ENCODE measurements at places on chromosomes 7 and 10. TPM values are rescaled to one million over a fixed set of nuclear protein-coding genes. Genes with fewer than 3 reads are reported as not detected.

DNA sequence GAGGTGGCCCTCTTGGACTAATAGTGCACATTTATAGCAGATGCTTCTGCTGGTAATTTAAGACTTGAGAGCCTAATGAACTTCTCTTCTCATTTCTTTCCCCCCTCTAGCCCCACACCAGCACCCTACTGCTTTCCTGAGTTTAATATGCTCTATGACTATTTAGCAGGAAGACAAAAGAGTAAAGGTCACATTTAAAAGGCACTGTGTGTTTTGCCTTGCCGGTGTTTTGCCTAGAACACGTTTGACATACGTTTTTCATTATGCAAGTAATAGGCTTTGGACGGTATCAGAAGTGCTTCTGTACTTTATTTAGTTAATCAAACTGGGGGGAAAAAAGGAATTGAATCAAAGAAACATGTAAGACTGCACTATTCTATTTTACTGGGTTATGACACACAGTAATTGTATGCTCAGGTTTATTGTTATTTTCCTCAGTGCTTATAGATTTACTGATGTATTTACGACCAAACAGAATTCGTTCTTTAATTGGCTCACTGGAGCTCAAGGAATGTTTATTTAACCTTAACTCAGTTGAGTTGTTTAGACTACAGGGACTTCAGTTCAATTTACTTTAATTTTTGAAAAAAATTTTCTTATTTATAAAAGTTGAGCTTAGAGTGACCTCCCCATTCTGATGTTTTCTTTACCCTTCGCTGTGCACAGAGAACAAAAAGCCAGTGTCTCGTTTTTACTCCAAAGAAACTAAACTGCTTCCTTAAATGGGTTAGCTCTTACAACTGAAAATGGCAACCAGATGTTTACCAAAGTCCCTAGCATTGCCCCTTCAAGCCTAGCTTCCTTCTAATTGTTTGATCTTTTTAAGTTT, 35.4 kb downstream of the CPED1 start:
- DNase-seq = no peak

DNA sequence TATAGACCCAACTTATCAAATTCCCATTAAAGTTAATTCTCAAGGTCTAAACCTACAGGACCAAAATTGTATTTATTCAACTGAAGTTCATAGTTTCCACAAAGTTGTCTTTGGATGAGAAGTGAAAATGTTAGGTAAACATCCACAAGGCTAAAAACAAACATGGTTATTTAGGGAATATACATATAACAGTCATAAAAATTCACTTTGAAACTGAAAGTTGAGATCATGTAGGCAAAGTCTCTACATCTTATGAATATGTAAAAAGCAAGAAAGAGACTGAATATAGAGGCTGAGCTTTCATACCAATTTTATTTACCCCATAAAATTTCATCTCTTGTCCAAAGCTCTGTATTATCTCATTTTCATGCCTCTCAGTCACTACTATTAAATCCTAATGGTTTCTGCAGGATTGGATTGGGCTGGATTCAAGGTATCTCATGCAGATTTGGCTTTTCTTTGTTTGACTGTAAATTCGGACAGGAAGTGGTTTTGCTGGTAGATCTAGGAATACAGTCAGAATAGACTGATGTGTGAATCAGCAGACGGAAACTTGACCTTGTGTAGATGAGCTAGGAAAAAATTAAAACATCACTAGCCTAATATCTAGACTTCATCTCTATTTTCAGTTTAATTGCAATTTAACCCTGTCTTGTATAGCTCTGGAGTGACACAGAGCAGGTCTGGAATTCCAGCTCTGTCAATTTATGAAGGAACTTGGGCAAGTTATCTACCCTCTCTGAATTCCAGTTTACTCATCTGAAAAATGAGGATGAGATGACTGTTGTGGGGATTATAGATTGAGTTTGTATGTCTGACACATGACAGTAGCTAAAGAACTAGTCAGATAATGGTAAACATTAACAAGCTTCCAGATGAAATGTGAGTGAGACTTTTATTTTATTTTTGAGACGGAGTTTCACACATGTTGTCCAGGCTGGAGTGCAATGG, 27.3 kb upstream of the SKAP2 start:
- no peak for DNase-seq

DNA sequence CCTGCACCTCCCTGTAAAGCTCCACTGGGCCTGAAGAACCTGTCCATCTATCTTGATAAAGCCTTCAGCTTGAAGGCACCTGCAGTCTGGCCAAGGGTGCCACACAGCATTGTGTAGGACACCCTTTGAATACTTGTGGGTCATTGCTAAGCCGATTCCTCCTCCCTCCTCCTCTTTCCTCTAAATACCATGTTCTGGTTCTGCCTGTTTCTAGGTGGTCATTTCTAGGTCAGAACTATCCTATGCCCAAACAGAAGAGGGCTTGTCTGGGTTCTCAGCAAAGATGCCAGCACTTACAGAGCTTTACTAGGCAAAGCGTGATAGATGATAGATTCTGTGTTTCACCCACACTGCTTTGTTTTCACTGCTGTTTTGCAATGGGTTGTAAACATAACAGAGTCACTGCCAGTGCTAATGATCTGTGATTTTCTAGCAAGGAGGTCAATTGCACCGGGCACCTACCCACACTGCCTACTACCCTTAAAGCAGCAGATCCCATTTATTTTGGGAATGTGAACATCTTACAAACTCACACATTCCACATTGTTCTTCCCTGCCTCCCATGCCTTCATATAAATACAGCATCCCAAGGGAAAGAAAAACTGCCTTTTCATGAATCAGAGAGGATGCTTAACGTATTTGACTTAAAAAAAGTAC, 279.1 kb upstream of the PITRM1 start:
- no peak for DNase-seq

GRCh38 chr10:95767884-95768556, 12.1 kb downstream of the ENTPD1 start:
- no peak for DNase-seq

DNA sequence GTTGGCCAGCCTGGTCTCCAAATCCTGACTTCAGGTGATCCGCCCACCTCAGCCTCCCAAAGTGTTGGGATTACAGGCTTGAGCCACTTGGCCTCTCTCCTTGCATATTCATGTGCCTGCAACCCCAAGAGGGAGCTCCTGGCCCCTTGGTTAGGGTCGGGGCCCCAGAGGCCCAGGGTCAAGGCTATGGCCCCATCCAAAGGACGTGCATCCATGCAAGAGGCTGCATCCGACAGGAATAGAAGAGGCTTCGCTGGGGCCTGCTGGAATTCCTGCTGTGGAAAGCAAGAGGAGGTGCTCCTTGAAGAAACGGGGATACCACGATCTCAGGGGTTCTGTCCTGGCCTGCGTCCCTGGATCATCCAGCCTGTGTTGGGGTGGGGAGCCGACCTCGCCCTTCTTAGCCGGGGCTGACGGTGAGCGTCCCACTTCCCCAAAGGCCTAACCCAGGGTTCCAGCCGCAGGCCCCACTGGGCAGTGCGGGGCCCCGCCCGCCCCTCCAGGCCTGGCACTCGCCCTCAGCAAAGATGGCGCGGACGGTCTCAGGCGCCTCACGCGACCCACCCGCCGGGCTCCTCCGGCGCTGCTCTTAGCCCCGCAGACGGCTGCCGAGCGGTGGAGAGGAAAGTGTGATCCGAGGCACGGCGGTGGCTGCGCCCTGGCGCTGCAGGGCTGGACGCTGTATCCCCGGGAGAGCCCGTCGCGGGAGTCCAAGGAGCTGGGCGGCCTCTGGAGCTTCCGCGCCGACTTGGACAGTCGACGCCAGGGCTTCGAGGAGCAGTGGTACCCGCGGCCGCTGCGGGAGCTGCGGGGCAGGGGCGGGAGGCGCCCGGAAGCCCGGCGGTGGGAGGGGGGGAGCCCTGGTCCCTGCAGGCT, 54.7 kb downstream of the ZNF727 start:
- no peak for DNase-seq

ANKRD1 gene
- 0.13 TPM for total RNA-seq

FEZF1 gene
- 41.5 TPM for total RNA-seq

Data from H9 (cell line).